ENCODE measurements at places on chromosomes 12 and 14.

- DNase-seq = no peak
Measured at GRCh38 chr14:29233188-29233587, 466.6 kb downstream of the FOXG1 start.

DNA sequence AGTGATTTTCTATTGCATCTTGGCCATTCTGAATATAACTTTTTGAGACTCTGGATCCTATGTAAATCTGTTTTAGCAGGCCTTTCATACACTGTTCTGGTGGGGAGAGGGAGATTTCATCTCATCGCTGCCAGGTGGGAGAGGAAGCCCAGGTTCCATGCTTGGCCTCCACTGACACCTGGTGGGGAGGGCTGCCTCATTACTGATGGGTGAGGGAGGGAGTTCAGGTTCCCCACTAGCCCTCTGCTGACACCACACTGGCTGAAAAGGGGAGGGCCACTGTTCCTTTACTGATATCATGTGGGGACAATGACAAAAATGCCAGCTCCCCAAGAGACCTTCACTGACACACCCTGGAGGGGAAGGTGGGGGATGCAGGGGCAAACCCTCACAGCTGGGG is 2.4 kb upstream of the GALNT8 start:
- no peak for DNase-seq

DNA sequence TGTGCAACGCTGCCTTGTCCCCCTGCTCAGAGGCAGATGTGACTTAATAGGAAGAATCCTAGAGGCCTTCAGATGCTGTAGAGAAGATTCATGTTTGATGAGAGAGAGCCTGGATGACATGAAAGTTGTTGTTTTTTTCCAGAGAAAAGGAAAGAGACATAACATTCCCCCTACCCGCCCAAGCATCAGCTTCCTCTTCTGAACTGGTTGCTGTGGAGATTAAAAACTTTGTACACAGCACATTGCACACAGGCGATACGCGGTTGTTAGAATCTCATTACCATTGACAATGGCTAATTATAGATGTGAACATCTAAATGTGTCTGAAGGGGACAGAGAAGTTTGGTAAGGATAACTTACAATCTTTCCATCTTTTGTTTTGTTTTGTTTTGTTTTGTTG is 13.6 kb upstream of the ETFBKMT start:
- no peak for DNase-seq

DNA sequence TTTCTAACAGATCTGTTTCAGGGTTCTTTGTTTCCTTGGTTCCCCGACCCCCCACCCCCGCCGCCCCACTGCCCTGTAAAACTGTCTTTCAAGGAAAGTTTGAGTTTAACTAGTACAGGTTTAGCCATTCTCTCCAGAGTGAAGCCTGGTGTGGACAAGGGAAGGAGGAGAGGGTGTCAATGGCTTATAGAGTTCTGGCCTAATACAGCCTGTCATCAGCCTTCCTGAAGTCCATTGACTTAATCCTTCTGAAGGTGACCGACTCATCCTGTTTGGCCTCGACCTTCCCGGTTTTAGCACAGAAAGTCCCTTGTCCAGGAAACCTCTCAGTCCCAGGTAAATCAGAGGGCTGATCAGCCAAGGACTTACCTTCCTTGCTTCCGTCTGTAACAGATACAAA is 11.0 kb upstream of the P2RX4 start:
- no peak for DNase-seq

- no peak for DNase-seq
Measured at GRCh38 chr12:108066583-108067577, 62.2 kb upstream of the WSCD2 start.

- DNase-seq = no peak
Measured at GRCh38 chr12:59067083-59067482, 146.8 kb upstream of the LRIG3 start.

DNA sequence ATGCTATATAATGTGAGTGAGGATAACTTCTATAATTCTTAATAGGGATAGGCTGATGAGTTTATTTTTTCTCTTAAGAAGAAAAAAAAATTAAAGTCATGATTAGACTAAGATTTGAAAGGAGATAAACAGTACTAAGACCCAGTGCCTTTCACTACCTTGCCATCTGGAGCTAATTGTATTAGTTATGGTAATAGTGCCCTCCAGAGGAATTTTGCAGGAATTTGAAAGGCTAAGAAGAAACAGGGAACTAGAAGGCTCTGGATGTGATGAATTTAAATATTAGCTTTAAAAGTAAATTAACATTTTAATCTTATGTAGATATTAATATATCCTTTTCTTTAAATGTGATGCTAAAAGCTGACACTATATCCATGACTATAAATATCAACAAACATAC is 36.6 kb upstream of the PIK3C2G start:
- no peak for DNase-seq

GRCh38 chr12:62802984-62803383 is 132.0 kb downstream of the PPM1H start:
- peak; percentile 5 for DNase-seq

DNA sequence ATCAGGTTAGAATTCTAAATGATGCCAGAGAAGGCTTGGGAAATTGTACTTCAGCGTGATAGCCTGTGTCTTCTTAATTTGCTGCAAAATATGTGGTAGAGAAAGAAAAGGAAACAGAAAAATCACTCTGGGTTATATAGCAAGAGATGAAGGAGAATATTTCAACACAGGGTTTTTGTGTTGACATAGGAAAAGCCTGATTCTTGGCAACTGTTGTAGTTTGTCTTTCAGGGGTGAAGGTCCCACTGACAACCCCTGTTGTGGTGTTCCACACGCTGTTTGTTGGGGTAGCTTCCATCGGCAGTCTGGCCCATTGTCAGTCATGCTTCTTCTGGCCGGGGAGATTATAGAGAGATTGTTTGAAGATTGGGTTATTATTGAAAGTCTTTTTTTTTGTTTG is 13.8 kb upstream of the SLCO1C1 start:
- DNase-seq = no peak

DNA sequence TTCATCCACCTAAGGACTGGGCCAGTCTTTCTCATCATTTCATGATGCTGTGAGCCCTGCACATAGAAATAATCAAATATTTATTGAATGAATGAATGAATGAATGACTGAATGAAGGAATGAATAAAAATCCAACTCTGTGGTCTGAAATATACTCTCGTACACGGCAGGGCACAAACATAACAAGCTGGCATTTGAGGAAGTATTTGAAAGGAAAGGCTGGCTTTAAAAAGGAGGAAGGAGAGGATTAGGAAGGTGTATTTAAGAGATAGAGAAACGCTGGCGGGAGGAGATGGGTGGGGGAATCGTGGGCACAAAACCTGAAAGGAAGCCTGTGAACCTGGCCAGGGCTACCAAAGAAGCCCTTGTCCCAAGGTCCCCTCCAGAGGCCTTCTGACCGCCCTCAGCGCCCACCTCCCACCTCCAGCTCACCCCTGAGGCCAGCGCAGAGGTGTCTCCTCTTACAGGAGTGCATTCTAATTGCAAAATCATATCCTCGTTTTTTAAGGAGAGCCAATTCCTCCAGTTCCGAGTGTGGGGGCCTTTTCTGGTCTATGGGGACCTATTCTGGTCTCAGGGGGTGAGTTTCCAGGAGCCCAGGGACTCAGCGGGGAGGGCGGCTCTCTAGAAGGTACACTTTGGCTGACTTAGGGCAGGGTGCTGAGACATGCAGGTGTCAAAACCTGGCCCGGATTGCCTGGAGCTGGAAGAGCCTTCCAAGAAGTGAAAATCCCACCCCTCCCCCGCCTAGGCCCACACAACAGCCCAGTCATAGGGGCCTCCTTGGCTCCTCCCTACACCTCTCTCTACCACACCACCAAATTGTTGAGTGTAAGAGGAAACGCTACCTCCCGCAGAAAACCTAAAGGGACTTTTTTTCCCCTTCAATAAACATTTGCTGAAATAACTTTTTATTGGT is 8.7 kb upstream of the JDP2 start:
- no peak for DNase-seq

DNA sequence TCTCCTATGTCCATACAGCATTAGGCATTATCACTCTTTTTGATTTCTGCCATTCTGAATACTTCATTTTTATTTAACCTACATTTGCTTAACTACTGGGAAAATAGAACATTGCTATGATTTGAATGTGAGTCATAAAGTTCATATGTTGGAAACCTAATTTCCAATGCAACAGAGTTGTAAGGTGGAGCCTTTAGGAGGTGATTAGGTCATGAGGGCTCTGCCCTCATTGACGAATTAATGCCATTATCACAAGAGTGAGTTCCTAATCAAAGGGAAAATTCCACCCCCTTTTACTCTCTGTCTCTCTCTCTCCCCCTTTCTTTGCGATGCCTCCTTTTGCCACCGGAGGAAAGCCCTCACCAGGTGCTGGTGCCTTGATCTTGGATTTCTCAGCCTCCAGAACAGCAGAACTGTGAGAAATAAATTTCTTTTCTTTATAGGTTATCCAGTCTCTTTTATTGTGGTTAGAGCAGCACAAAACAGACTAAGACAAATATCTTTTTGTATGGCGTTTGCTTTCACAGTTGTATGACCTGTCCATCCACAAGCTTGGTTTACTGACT is 180.1 kb upstream of the ARID2 start:
- DNase-seq = no peak

All from vagina (tissue), 2 donors.